Amygdala (tissue), 56 donors: ENCODE measurements at places on chromosomes 13 and 19.

GRCh38 chr13:73820688-73821087 lies 313.5 kb downstream of the KLF12 start:
- DNase-seq: no peak

GRCh38 chr19:28210886-28211285 lies 1002.1 kb downstream of the UQCRFS1 start:
- DNase-seq: no peak

DNA sequence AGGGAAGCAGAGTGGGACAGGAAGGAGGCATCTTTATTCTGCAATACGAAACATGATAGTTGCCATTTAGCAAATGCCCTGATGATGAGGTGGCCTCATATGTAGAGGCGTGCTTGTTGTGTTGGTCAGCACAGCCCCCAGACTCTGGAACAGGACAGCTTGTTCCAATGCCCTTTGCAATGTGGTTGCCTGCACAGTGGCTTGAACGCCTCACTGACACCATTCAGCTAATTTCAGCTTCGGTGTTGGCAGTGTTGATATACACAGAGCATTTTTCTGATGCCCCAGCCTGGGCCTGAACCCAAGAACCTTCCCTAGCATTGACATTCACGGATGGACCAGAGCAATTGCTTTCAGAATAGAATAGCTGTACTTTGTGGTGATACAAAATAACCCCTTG lies 133.3 kb downstream of the HS6ST3 start:
- DNase-seq: peak; percentile 10

GRCh38 chr19:36081385-36081784 lies 26.7 kb downstream of the WDR62 start:
- no peak for DNase-seq

DNA sequence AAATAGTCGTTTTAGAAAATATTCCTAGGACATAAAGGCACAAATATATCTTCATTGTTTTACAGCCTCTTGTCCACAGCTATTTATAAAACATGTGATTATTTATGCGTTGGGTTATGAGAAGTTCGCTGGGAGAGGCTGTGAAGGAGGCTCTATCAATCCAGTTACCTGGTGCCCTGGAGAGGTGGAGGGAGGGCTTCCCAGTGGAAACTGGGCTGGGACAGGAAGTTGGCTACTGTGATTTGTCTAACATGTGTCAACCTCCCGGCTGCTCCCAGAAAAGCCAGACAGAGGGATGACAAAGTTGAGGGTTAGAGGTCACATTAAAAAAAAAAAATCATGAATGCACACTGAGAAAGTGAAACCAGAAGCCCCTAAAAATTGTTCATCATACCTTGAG lies 346.5 kb downstream of the ZNF536 start:
- DNase-seq: no peak

GRCh38 chr13:110916301-110917142 lies 1.7 kb upstream of the ANKRD10 start:
- DNase-seq: no peak

- no peak for DNase-seq
Observed at GRCh38 chr13:98487016-98487415, 89.9 kb downstream of the STK24 start.

- DNase-seq: no peak
Observed at GRCh38 chr13:27822873-27823311, 30.6 kb downstream of the GSX1 start.

GRCh38 chr19:38251564-38252051 lies 4.6 kb downstream of the PPP1R14A start:
- no peak for DNase-seq

DNA sequence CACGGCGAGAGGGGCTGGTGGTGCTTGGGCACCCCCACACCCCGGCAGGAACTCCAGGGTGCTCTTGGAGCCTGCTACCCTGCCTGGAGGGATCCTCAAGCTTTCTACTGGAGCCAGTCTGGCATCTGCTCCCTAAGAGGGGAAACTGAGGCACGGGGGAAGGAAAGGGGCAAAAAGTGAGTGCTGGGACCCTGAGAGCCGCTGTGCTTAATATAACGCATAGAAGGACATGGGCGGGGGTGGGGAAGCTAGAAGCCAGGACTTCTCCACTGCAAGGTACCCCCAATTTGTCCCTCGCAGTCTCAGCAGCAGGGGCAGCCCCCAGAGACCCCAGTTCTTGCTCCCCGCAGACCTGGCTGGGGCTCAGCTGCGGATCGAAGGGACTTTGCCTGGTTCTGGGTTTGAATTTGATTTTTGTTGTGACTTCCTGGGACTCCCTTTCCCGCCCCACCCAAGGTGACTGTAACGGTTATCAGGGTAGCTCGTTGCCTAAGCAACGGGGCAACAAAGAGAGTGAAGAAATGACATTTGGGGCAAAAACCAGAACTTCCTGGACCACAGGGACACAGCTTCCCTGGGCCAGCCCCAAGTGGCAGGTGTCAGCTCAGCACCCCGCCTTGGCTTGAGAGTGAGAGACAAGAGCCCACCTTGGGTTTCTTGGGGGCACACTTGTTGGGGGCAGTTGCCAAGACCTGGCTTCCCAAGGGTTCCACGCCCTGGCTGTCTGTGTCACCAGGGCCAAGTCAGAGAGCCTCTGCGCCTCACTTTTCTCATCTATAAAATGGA lies 638 bp downstream of the ADGRE5 start:
- no peak for DNase-seq

GRCh38 chr13:40615619-40616018 lies 50.8 kb downstream of the FOXO1 start:
- DNase-seq: no peak

GRCh38 chr19:34678085-34678412 lies 571 bp downstream of the ZNF302 start:
- no peak for DNase-seq

- no peak for DNase-seq
Observed at GRCh38 chr19:33197591-33198000, 3.5 kb downstream of the LRP3 start.

DNA sequence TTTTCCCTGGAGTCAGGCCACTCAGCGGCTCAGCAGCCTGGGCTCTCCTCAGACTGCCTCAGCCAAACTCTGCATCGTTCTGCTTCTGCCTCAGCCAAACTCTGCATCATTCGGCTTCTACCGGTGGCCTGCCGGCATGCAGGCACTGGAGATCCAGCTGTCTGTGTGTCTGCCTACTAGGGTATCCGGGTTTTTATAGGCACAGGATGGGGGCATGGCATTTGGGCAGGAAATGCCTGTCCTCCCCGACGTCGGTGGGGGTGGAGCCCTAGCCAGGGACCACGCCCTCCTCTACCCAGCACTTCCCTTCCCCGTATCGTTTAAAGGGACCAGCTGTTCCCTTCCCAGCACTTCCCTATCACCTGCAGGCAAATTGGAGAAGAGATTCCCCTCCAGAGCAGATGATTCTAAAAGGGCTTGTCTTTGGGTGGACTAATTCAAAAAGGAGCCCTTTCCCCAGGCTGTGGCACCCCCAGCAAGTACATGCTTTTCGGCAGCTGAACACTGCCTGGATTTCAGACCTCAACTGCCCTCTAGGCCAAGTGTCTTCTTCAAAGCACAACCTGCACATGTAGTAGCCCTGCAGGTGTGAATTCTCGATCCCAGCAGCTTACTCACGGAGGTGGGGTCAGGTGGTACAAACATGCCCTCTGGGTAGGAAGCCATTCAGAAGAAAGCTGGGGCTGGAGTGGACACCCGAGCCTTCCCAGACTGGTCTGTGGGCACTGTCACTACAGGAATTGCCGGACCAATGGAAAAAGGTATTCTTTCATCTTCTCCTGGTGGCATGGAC lies 25.4 kb upstream of the GPR12 start:
- DNase-seq: no peak

DNA sequence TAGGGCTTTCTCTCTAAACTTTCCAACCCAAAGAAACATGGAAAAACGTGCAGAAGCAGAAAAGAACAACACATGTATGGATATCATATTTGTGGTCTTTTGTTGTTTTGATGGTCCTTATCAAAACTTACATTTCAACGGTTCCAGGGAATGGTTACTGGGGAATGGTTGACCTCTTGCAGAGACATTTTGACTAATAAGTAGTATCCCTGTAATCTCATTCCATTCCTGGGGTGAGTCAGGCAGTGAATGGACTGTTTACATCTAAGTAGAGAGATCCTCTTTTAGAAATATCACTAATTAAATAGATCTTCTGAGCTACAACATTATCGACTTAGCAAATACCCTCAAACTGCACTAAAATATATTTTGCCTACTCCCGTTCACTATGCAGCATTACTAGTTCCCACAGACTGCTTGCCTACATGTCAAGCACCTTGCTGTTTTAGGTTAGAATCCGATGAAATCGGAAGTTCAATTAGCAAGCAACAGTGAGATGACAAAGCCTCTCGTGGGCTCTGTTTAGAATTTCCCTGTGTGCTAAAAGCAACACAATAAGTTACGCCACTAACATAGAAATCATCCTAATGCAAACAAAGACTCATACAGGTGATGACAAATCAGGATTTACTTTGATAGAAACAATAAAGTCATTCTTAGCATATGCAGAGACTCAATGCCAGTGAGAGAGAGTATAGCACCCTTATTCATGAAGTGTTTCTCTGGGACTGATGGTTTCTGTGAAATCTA lies 797.7 kb upstream of the ARGLU1 start:
- DNase-seq: no peak

DNA sequence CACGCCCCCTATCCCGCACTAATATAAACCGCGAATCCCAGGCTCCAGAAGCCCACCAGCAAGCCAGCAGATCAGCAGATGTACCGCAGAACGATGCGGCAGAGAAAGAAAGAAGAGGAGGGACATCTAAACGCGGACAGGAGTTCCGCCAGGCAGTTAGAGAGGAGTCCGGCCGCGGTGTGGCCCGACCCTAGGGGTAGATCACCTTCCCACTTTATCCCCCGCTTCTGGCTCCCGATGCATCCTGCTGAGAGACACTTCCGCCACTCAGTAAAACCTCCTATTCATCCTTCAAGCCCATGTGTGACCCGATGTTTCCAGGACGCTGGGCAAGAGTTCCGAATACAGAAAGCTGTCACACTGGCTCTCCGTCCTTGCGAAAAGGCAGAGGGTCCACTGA lies 1046.8 kb downstream of the SLITRK5 start:
- no peak for DNase-seq

GRCh38 chr19:10419646-10420443 lies 493 bp upstream of the PDE4A start:
- DNase-seq: no peak

DNA sequence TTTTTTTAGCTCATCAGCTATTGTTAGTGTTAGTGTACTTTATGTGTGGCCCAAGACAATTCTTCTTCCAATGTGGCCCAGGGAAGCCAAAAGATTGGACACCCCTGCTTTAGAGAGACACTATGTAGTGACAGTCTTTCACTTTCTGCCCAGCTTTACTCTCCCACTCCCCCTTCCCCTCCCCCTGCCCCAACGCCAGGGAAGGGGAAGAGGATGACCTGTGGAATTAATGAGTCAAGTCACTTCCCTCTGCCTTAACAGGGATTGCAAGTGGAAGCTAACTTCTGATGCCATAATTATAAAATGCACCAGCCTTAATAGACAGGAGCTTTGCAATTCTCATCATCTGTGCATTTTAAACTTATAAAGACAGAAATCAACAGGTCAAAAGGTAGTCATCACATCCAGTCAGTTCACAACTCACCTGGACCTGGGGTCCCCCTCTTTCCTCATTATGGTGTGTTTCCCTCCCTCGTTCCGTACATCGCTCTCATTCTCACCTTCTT lies 1.6 kb downstream of the ZNF415 start:
- no peak for DNase-seq

DNA sequence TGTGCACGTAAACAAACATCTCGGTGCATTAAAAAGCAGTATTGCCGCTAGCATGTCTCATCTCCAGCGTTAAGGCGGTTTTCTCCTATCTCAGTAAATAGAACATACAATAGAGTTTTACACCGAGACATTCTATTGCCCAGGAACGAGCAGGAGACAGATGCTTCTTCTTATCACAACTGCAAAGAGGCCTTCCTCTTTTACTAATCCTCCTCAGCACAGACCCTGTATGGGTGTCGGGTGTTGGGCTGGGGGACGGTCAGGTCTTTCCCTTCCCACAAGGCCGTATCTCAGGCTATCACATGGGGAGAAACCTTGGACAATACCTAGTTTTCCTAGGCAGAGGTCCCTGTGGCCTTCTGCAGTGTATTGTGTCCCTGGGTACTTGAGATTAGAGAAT lies 21.2 kb downstream of the ZNF233 start:
- DNase-seq: no peak

DNA sequence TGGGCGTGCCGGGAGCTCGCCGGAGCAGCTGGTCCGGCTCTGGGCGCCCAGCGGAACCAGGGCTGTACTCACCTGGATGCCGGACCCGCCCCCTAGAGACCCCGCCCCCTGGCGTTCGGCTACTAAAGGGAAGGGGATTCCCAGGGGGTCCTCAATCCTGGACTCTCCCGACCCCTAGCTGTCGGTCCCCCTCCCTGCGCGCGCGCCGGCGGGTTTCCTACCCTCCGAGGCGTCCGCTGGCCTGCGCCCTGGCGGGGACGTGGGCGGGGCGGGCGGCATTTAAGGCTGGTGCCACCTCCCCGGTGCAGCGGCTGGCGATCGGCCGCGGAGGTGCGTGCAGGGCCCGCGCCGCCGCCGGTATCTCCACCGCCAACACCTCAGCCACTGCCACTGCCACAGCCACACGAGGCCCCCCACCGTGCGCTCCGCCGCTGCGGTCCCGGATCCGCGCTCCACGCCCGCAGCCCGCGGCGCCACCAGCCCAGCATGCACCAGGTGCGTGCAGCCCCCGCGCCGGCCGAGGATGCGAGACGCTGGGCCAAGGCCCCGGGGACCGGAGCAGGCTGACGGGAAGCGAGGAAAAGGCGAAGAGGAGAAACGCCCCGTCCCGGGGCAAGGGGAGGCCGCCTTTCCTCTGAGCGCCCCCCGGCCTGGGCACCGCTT lies at the start of gene ATP12A:
TSS of gene ATP12A (plus strand) at position 151 of the 663 bp plus-strand sequence. CDS start at position 487, 336 bp downstream.
- DNase-seq: no peak

DNA sequence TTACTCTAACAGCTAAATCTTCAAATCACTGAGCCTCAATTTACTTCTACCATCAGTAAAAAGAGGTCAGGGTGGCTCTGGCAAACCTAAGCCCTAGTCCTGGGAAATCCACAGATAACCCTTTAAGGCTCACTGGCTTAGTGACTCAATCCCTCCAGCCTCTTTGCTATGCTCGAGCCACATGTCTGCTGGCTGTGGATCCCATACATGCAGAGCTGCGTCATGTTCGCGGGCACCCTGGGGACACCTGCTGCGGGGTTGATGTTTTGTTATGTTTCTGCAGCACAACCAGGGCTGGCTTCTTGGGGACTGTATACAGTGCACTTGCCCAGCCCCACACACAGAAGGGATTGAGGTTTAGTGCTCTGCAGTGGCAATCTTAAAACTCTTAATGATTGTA lies 41.6 kb upstream of the C13orf42 start:
- DNase-seq: no peak

GRCh38 chr13:91576590-91576989 lies 178.2 kb downstream of the GPC5 start:
- DNase-seq: no peak
